ENCODE measurements at places on chromosomes 5 and 9.

- DNase-seq = no peak
Measured at GRCh38 chr5:8865686-8866374, 680.0 kb downstream of the SEMA5A start.

- no peak for DNase-seq
Measured at GRCh38 chr5:540071-540905, 16.0 kb upstream of the SLC9A3 start.

DNA sequence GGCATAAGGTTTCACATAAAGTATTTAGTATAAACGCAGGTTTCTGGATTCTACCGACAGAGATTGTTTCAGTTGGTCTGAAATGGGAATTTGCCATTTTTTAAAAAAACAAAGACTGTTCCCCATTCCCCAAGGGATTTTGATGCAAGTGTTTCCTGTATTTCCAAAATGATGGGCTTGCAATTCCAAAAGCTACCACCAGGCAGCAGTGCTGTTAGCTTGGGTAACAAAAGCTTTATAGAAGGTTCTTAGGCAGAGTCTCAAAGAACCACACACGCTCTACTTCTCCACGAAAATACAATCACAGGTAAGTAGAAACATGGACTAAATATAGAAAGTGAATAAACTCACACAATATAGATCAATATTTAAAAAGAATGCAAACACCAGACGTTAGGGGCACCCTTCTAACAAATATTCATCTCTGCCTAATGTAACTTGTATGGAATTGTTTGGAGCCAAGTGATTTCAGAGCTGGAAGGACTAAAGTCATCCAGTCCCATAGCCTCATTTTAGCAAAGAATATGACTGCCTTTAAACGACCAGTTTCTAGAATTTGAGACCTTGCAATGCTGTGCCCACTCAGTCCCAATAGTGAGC lies 154.3 kb downstream of the SPOCK1 start:
- no peak for DNase-seq

DNA sequence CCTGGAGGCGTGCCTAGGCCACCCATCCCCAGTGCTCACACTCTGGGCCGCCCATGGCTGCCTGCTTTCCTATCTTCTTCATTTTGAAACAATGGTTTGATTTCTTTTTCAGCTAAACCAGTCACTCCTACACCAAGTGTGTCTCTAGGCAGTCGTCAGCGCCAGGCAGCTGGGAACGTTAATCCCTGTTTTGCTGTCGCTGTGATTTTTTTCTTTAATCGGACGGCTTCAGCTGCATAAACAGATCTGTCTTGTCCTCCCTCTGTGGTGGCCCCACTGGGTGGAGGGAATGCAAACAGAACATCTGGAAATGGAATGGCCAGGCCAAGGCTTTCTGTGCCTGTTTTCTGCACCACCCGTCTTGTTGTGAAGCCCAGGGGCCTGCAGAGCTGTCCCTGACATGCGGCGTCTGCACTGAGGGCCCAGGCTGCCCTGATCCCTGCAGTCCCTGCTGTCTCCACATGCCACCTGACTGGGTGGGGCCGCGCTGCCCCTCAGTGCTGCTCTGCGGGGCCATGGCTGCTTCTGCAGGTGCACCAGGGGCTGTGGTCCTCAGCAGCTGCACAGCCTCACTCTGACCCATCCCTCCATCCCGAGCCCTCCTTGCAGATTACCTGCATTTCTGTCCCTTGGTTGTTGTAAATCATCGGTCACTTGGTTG lies 51.5 kb downstream of the WNK2 start:
- DNase-seq = no peak

GRCh38 chr5:37665272-37665671 lies 174.6 kb downstream of the GDNF start:
- DNase-seq = no peak

DNA sequence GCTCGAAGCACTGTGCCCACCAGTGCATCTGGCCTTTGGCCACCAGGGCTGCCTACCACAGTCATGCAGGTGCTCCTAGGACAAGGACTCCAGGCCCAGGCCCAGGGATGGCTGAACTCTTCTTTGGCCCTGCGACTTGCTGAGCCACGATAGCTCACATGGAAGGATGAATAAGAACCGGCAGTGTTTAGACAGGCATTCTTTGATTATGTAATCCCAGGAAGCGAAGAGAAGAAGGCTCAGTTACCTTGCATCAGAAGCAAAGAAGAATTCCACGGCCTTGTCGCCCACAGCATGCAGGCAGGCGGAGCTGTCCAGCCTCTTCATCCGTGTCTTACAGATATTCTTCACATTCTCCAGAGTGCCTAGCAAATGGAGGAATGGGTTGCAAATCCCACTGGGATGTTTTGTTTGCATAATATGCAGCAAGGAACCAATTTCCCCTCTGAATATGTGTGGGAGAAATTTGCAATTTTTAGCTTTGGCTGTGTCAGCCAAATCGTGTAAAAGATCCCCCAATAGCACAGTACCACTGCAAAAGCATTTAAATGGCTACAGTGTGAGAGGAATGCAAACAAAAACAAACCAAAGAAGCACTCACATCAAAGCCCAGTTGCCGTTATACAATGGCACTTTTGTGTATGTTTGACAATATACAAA lies 29.1 kb downstream of the GFPT2 start:
- DNase-seq = no peak

DNA sequence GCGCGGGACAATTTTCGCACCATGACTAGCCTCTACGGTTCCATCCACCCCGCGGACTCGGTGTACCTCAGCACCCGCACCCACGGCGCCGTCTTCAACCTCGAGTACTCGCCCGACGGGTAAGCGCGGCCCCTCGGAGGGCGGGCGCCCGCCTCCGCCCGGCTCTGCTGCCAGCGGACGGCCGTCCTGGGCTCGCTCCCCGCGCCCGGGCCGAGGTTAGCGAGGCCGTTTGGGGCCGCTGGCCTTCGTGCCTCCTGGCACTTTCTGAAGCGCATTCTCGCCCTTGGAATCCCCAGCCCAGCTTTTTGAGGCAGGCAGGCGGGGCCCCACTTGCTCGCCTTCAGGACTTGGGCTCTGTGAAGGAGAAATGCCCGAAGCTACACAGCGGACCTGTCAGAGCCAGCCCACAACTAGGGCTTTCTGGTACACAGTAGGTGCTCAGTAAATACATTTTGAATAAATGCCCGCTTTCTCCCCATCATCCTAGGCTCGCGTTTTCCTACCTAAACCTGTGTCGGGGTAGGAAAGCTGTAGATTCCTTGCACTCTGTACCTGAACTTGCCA lies 772 bp downstream of the DCAF10 start:
- no peak for DNase-seq

DNA sequence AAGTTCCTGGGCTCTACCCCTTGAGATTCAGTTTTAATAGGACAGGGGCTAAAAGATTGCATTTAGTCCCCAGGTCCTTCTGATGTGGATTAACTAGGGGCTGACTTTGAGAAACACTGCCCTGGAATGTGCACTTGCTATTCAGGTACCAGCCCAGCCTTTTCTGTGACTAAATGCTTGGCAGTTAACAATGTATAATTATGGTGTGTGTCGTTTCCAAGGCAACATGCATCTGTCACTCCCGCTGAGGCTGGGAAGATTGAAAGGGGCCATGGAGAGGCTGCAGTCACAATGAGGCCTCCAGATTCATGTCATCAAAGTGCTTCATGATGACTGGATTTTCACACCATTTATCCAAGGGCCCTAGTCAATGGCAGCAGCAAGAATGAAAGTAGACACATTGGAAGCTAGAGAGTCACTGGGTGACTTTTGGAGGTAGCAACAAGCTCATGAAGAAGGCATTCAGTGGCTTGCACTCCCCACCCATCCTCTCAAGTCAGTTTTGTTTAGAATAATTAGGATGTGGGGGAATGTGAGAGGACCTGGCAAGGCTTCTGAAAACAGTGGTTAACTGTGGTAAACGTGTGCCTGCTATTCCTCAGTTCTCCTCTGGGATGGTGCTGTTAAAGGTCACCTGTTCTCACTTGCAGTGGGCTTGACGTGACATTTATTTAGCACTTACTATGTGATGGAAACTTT lies 28.3 kb downstream of the RAI14 start:
- no peak for DNase-seq

- no peak for DNase-seq
Measured at GRCh38 chr5:175282611-175283225, 161.3 kb downstream of the DRD1 start.

DNA sequence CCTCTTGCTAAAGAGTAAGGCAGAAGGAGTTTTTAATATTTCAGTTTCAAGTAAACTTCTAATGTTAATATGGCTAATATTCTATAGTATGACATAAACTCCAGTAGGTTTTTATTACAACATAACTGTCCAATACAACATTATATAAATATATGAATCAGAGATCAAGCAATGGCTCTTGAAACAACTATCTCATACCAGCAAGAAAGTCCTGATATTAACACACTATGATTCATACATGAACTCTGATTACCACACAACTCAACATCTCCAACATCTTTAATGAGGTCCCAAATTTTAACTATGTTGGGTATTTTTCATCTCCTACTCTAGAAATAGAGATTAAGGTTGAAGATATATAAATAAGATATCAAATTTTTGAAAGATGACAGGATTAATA lies 878.3 kb downstream of the TLE1 start:
- DNase-seq = no peak

DNA sequence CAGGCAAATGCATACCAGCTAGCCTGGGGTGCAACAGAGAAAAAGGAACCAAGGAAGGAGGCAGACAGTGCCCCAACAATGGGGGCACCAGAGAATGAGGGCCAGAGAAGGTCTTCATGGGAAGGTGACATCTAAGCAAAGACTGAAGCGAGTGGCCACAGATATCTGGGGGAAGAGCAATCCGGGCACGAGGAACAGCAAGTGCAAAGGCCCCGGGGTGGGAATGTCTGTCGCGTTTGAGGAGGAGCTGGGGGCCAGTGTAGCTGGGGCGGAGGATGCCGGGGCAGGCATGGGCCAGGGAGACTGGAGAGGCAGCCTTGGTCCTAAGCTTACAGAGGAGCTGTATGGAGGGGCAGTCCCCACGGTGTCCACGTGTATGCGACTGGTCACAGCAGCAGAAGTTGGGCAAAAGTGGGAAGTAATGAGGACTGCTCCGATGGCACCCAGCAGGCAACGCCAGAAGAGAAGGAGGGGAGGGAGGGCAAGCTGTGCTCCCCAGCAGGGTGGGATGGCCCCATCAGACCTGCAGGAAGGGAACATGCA lies 19.1 kb downstream of the EEIG1 start:
- no peak for DNase-seq

Data from stimulated activated CD4-positive, alpha-beta T cell treated with anti-CD3 and anti-CD28 coated beads, Interleukin-1b, Interleukin-23, amount 100 ng/mL, for 1 hour (primary cell).